ENCODE measurements at places on chromosomes 2 and 18.

DNA sequence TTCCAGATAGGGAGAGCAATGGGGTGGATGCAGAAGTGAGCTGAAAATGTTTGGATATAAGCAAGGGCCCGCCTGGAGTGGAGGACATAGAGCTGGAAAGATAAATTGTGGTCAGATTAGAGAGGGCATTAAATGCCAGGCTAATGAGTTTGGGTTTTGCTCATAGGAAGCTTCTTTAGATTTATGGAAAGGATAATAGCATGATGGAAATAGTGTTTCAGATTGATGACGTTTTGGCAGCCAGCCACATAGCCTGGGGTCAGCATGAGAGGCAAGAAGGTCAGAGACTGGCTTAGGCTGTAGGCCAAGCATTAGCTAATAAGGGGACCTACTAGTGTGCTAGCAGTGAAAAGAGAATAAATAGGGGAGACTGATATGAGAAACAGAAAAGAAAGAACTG lies 321.6 kb downstream of the STK39 start:
- DNase-seq, result no peak

- no peak for DNase-seq
Measured at GRCh38 chr2:109372614-109373013, 241.2 kb downstream of the SEPTIN10 start.

- DNase-seq, result no peak
Measured at GRCh38 chr2:63301481-63301880, 250.9 kb downstream of the OTX1 start.

DNA sequence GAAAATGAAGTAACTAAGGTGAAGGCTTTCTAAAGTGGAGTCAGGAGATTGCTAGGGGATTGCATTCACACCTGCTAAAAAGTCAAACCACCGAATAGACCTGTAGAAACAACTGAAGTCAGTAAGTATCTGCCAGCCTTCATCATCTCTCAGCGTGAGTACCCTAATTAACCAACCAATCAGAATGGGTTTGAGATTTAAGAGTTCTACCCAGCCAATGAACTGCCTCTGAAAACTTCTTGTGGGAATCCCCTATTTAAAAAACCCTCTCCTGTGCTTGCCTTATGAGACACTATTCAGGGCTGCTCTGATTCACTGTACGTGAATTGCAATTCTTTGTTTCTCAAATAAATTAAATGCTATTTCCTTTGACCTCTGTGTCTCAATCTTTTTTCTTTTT lies 3.4 kb upstream of the FAM161A start:
- no peak for DNase-seq

DNA sequence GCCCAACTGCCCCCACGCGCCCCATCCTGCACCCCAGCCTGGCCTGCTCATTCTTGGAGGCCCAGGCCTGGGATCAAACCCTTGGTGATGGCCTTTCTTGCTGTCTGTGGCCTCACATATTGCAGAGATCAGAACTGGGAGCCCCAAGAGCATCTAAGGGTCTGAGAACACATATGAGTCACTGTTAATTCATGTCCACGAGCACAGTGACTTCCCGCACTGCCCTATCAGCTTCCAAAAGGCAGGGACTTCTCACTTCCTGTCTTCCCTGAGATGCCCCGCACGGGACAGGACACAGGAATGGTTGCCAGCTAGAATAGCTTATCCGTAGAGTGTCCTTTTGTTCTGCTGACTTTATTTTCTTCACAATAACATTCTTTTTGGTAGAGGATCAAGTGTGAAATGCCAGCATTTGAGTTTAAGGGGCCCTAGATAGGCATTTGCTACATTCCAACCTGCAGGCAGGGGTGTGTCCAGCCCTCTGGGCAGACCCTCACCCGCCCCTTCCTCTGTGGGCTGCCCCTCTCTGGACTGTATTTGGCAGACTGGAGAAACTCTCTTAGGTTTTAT lies 21.1 kb upstream of the CELF4 start:
- DNase-seq, result no peak

GRCh38 chr2:217521820-217522219 lies 481.0 kb downstream of the TNS1 start:
- no peak for DNase-seq

DNA sequence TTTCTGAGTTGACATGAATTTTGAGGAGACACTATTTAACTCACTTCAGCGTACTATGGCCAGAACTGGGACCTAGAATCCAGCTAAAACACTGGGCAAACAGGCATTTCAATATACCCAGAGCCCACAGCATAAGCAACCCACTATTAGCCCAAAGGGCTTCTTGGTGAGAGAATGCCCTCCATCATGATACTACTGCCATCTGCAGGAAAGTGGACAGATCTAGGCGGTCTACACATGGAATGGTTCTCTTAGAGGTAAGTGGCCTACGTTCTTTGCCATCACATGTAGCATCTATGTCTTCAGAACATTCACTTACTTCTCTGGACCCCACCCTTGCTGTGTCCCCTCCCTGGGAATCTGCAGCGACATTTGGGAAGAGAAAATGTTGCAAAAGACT lies 181.3 kb upstream of the LINC00305 start:
- no peak for DNase-seq

DNA sequence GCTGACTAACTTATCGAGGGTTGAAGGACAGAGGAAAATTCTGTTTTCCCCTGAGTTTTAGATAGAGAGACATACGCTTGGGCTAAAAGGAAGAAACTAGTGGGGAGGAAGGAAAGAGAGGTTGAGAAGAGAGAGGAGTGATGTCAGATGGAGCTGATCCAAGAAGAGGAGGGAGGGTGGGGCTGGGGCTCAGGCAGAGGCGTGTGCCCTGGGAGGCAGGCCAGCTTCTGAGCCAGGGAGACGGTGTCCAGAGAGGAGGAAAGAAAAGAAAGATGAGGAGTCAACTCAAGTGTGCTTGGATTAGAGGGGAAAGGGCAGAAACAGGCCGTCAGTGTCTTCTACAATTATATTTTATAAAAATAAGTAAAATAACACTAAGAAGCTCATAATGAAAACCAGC lies 56.2 kb downstream of the EMILIN2 start:
- DNase-seq, result peak; percentile 52

- no peak for DNase-seq
Measured at GRCh38 chr2:221370857-221371211, 201.3 kb downstream of the EPHA4 start.

DNA sequence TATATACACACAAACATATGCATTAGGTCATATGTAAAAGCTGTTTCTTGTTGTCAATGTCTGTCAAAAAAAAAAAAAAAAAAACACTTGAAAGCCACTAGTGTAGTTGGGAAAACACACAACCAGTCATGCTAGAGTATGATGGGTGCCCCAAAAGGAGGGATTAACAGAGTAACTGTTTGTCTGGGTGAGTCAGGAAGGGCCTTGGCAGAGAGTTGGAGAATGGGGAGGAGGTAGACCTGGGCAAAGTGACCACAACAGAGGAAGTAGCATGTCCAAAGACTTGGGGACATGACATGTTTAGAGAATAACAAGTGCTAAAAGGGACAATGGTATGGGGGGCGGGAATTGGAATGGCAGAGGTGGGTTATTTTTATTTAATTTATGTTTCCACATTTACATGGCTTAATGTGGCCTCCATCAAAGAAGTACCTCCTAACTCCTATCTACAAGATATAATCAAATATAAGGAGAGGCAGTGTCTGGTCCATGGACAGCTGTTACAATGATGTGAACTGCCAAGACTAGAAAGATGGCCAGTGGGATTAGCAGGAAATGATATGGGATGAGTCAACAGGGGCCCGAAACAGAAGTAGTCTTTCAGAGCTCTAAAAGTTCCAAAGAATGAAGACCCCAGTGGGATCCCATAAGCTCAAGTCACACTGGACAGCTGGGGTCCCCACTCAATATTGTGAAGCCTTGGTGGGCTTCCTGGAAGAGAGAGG lies 99.9 kb upstream of the ZFP36L2 start:
- DNase-seq, result no peak

DNA sequence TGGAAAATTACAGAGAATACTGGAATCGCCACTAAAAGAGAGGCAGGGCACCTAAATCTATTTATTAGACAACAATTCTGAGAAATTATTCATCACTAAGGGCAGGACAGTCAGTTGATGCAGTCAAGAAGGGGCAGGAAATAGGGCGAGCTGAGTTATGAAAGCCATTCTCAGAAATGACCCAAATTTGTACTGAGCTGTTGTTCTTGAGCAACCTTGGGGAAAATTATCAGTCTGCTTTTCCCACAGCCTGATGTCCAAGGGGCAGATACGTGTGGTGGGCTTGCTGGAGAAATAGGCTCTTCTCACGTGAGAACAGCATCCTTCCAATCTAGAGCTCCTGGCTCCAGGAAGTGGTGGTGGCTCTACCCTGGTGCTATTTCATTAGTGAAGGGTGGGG lies 38.6 kb downstream of the STON1 start:
- DNase-seq, result no peak

Measured in astrocyte (in vitro differentiated cells and primary cell).